ENCODE measurements at places on chromosomes 3 and 15.

- DNase-seq, result no peak
These were observed 64.4 kb downstream of the PHC3 start for GRCh38 chr3:170117134-170117533.

DNA sequence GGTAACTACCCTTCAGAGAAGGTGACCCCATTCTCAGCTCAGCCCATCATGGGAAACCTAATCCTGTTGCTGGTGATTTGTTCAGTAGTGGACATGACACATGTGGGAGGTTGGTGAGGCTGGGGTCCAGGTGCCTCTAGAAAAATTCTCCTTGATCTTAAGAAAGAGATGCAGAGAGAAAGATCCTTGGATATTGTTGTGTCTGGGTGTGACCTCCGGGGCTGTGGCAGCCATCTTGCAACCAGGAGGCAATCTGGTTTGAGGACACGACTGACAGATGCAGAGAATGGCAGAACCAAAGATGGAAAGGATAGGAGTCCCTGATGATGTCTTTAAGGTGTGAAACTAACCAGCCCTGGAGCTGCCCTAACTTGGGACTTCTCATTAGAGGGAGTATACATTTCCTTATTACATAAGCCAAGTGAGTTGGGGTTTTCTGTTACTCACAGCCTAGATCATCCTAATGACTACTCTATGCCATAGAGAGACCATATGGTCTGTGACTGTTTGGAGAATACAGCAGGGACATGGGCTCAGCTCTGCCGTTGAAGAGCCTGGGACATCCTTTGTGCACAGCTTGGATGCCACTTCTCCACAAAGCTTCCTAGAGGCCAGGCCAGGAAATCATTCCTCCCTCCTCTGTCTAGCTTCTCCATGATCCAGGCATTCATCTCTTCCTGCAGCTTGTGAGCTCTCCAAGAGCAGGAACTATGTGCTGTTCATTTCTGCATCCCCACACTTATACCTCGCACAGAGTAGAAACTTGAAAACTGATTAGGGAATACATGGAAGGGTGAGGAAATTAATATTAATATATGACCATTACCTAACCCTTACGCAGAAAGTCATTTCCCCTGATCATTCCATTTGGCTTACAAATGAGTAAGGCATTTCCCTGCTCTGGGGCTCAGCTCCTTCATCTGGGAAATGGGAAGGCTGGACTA, 45.9 kb downstream of the HRH1 start:
- no peak for DNase-seq

- no peak for DNase-seq
These were observed 6.2 kb downstream of the SEMA3F start for GRCh38 chr3:50161320-50161719.

- DNase-seq, result no peak
These were observed 15.5 kb upstream of the BCHE start for GRCh38 chr3:165852711-165853110.

DNA sequence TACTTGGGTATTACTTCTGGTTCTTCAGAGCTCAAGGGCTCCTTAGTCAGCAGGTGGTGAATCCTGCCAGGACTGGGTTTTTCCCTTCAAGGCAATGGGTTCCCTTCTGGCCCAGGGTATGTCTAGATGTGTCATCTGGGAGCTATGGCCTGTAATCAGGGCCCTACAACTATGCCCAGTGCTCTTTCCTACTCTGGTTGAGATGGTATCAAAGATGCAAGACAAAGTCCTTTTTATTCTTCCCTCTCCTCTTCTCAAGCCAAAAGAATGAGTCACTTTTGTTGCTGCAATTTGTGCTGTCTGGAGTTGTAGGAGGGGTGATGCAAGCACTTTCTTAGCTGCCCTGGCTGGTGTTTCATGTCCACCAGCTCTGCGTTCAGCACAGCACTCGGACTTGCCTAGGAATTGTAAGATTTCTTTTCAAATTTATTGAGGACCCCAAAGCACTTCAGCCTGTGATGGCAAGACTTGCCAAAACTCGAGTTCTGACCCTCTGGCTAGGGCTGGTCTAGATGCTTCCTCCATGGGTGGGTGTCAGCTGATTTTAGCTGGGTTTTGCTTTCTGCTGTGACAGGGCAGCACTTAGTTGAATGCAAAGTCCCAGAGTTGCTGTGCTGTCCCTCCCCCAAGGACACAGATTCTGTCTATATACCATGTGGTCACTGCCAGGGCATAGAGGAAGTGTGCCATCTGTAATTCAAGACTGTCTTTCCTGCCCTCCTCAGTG, 129.2 kb upstream of the CBLB start:
- DNase-seq, result peak; percentile 26

DNA sequence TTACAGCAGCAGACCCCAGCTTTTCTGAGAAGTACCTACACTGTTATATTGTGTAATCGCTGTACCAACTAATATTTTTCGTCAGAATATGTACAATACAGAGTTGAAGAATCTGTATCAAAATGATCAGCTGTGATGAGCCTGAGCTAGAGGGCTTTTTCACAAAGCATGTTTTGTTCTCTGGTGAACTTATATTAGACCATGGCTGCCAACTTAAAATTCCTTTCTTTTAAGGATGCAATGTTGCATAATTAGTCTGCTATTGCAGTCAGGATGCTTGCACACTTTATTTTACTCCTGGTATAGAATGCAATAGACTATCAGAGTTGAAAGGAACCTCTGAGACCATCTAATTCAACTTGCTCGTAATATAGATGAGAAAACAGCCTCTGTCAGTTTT, 127.8 kb downstream of the RBMS3 start:
- DNase-seq, result no peak

DNA sequence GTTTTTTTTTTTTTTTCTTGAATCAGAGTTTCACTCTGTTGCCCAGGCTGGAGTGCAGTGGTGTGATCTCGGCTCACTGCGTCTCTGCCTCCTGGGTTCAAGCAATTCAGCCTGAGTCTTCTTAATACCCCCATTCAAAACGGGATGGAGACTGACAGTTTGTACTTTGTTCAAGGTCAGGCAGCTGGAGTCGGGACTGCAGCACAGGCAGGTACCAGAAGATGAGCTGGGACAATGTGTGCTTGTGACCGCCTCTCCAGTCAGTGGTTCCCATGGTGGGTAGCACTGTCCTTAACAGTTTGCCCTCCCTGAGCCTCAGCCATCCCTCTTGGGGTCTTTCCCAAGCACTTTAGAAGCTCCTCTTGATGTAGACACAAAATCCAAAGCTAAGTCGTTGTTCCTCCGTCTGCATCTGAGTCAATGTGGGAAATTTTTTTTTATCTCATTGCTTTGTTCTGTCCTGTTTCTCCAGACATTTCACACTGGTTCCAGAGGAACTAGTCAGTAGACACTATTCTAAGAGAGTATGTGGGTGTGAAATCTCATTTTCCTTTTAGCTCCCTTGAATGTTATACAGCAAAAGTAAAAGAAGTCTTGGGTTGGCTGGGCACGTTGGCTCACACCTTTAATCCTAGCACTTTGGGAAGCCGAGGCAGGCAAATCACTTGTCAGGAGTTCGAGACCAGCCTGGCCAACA, 5.3 kb upstream of the TTLL13 start:
- DNase-seq, result no peak

GRCh38 chr3:194871143-194871863, 185.6 kb downstream of the FAM43A start:
- DNase-seq, result peak; percentile 25

DNA sequence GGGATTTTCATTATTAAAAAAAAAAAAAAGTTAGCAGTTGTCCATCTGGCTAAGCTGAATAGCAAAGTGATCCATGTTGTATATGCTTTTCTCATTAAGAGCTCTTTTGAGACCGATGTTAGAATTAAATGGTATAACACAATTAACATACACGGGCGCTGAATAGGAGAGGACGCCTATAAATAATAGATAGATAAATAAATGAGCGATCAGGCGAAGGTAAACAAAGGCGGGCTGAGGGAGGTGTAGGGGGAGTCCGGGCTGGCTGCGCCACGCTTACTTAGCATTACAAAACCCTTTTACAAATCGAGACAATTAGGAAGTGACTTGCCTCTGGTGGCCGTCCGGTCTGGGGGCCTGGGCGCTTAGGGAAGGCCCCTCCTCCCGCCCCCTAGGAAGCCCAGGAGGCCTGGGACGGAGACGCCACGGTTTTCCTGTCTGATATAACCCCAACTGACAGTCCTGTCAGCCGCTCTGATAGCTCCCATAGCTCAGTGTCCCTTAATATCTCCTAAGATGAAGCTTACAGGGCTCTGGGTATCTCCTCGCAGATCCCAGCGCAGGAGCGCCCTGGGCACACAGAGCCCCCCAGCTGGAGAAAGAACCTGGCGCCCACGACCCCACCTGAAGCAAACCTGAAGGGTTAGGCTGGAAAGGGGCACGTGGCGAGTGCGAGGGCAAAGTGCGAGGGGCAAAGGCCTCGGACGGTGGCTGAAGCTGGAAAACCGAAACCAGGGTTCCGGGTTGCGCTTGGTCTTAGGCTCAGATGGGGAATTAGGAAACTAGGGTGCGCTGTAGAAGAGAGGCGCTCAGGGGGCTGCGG, 3.6 kb downstream of the SOX14 start:
- DNase-seq, result no peak

DNA sequence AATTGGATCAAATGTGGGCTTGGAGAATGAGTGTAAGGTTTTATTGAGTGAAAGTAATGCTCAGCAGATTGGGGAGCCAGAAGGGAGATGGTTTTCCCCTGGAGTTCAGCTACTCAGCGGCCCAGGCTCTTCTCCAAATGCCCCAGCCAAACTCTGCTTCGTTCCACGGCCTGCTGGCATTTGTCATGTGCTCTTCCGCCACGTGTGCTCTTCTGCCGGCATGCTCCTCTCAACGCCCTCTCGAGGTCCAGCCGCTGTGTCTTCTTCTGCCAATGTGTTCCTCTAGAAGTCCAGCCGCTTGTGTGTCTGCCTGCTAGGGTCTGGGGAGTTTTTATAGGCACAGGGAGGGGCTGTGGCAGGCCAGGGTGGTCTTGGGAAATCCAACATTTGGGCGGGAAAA, 156.8 kb downstream of the RBPMS2 start:
- no peak for DNase-seq

DNA sequence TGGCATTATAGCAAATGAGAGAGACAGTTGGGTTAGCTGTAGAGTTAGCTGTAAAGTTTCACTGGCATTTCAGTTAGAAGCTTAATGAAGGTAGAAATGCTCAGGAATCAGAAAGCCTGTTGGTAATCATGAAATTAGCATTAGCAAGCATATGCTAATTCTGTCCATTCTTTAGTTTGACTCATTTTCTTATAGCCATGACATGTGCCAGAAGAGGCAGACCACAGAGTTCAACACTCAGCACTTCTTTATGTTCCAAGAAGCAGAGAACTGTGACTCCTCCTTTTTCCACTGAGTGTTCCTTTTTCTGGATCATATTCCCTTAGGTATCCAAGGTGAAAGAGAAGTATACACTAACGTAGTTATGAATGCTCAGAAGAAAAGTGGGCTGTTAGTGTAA, 276.2 kb upstream of the SGO1 start:
- no peak for DNase-seq

GRCh38 chr15:58063614-58064013, 1.9 kb downstream of the ALDH1A2 start:
- no peak for DNase-seq

- no peak for DNase-seq
These were observed 72.5 kb downstream of the IGF1R start for GRCh38 chr15:98720577-98721565.

DNA sequence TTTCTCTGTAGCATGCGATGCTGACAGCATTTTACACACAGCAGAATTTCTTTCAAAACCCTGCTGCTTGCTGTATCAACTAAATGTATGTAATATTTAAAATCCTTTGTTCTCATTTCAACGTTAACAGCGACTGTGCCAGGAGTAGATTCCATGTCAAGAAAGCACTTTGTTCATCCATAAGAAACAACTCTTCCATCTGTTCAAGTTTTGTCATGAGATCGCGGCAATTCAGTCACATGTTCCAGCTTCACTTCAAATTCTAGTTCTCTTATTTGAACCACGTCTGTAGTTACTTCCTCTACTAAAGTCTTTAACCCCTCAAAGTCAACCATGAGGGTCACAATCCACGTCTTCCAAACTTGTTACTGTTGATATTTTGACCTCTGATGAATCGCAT, 50.6 kb downstream of the SMARCC1 start:
- no peak for DNase-seq

GRCh38 chr3:138187296-138188012, at the start of gene ARMC8:
TSS of gene ARMC8 (plus strand) at chr3:138187301. CDS start at chr3:138187555, 254 bp downstream.
- DNase-seq, result peak; percentile 73

Measured in GOT3 (cell line).